ENCODE measurements at places on chromosomes 1 and 21. TPM values are rescaled to one million over a fixed set of nuclear protein-coding genes. Genes with fewer than 3 reads are reported as not detected.

PIGR gene
- not detected for total RNA-seq

FAM89A gene
- 11.2 TPM for total RNA-seq

CA6 gene
- 0.78 TPM for total RNA-seq

SEC22B gene
- total RNA-seq: 23.7 TPM

CFAP45 gene
- 0.78 TPM for total RNA-seq

MYOG gene
- not detected for total RNA-seq

ANXA9 gene
- total RNA-seq: 0.30 TPM

TMEM269 gene
- 2.8 TPM for total RNA-seq

KLHL17 gene
- total RNA-seq: 17.4 TPM

DNA sequence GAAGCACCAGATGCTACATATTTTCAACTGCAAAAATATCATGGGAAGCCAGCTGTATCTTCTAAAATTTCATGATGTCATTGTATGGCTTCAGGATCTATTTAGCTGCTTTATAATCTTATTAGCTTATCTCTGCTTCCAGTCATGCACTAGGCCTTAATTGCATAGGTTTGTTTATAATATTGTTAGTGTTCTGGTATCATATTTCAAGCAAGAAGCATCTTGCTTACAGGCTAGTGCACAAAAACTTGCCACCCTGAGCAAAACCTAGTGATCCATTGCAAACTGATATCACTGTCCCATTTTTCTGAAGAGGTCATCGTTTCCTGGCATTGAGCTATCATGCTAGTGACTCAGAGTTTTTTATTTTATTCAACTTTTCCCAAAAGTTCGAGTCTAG is 15.7 kb upstream of the NRIP1 start:
- no peak for ATAC-seq

- no peak for ATAC-seq
Observed at GRCh38 chr1:112320058-112320457, 76.0 kb upstream of the CTTNBP2NL start.

- ATAC-seq: no peak
Observed at GRCh38 chr21:32214654-32215305, 64.1 kb downstream of the MIS18A start.

DNA sequence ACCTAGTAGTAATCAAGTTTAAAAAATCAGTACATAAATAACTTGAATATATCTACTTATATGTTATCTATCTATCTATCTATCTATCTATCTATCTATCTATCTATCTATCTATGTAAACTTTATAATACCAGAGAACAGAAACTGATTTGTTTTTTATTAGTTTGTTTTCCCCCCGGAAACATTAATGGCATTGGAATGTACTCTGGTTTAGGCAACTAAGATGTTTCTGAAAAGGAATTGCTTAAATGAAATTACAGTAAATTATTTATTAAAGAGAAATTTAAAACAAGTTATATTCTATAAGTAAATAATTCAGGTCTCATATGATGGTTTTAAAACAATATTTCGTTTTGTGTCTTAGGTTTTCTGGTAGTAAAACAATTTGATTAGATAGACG is 681.0 kb upstream of the ADAMTS5 start:
- ATAC-seq: no peak

DNA sequence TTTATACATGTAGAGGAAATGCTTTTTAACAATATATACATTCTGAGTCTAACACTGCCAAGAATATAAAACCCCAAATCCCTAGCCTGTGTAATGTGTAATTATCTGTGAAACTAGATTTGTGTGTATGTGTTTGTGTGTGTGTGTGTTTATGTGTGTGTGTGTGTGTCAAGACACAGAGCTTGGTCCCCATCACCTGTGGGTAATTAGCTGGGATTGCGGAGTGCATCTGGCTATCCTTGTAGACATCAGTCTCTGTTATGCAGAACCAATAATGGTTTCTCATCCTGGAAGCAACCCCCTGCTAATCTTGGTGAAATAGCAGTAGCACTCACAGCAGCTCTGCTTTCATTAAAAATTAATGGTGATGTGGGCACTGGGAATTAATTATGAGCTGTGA is 26.3 kb upstream of the ST6GALNAC3 start:
- no peak for ATAC-seq

DNA sequence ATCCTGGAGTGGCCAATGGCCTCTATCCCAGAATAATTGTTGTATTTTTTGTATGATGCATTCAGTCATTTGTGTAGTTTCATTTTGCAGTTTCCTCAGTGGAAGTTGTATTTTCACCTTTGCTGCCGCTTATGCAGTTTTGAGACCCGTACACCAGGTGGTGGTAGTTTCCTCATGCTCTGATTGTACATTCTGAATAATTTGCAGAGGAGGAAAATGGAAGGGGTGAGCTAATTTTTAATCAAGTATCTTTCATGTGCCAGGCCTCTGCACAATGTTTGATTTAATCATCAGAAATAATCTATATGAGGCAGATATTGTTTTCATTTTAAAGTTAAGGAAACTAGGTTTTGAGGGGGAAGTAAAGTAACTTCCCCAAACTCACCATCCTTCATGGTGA is 29.5 kb downstream of the HLX start:
- ATAC-seq: no peak

DNA sequence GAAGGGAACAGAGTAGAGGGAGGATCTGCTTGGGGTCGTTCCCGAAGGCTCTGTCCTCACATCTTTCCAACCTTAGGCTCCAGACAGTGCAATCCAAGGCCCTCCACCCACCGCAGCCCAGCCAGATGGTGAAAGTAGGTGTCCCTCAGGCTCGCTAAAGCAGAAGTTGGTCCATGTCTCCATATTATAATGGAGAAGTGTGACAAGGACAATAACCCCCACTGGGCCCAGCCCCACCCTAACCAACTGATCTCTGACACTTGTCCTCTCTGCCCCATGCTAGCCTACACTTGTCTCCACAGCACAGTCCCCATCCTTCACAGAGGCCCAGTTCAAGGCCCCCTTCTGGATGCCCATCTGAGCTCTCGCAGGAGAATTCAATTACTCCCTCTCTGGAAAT is 48.7 kb downstream of the DMAP1 start:
- no peak for ATAC-seq

GRCh38 chr1:110877364-110877763 is 4.4 kb downstream of the CD53 start:
- ATAC-seq: no peak

DNA sequence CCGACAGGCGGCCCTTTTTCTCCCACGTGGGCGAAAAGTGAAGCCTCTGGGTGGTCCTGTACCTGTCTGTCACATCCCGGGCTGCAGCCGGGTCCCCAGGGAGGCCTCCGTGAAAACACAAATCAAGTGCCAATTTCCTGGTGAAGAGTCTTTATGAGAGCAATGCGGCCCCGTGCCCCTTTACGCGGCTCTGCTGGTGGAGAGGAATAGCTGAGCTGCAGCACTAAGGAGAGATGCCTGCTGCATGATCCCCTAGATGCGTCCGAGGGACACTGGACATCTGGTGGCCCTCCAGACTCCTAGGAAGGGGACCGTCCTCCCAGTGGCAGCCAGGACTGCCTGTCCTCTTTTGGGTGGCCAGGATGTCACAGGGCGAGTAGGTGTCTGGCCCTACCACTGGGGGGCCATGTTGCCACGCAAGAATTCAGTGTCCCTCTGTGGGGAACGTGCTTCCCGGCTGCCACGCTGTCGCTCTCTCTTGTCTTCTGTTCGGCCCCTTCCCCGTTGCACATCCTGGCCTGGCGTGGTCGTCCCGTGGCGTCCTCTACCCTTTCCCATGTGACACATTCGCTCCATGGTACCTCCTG is 38.7 kb downstream of the COL18A1 start:
- no peak for ATAC-seq

- ATAC-seq: no peak
Observed at GRCh38 chr1:108089477-108089876, 110.7 kb downstream of the SLC25A24 start.

GRCh38 chr1:68291688-68292384 is 59.5 kb upstream of the WLS start:
- no peak for ATAC-seq

DNA sequence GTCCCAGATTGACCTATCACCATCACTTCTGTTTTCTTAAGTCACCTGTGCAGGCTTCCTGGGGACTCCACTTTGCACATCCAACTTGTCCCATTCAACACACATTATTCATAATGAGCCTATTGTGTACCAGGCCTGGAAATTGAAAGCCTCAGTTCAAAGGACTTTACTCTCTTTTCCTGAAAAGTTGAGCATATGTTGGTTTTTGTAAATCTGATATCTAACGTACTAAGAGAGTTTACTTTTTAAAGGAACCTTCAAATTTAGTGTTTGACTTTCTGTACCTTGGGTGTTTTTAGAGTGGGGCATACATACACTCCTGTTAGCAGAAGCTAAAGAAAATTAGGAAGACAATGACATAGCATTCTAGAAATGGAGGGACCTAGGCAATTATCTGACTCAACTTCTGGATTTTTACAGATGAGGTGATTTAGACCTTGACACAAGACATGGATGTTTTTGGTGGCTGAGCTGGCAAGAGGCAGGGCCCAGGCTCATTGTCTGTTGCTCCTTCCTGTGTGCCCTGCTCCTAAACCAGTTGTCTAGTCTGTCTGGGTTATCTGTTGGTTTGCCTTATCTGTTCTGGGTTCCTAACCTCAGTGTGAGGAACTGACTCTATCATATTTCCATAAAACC is 336.5 kb downstream of the RPS6KC1 start:
- ATAC-seq: no peak

DNA sequence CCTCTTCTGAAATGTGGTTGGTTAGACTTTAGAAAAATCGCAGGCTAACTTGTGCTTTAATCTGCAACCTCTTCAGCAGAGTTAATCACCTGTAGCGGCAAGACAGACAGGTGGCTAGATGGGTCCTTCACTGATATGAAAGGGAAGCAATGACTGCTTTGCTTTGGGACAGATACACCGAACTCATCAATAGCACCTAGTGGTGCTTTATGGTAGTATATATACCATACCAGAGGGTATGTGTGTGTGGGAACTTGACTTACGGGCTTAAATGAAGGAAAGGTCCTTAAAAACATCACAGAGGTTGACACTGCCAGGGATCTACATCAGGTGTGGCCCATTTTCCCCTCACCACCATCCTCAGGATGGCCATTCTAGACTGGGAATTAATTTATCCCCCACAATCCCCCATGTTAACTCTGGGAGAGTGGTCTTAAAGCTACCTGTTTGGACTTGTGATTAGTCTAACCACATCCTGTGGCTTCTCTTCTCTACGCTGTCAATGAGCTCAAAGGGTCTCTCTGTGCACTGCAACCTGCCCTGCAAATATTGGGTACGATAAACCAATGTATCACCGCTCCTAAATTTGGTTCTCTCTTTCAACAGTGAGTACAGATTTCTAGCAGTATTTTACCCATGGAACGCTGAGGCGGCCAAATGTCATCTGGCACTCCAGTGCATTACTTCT is 162.7 kb downstream of the SIPA1L2 start:
- no peak for ATAC-seq

DNA sequence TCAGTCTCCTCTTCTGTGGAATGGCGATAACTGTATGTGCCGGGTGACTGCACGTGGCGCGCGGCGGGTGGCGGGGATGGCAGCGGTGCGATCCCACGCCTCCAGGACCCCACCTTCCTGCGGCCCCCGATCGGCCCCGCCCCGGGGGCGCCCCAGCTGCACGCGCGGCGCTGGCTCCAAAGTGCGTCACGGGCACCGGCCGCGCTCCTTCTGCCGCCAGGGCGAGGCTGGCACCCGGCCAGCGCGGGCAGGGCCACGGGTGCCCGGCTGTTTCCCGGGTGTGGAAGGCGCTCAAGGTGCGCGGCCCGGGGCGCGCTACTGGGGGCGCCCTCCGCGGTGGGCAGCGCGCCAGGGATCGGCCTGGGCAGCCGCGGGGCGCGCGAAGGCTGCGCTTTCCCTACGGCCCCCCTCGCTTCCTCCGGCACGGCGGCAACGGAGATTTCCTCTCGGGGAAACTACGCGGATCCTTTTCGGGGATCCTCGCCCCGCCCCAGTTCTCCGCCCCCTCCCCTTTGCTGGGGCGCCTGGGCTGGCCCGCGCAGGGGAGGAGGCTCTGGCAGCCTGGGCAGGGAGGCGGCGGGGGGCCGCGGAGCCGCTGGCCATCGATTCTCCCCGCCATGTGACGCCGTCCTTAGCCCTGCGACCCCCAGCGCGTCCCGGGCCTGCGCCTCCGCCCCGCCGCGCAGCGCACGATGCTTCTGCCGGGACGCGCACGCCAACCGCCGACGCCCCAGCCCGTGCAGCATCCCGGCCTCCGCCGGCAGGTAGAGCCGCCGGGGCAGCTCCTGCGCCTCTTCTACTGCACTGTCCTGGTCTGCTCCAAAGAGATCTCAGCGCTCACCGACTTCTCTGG is at the start of gene EVA1C:
TSS of gene EVA1C (plus strand) at position 545 of the 853 bp plus-strand sequence. CDS start at position 693, 148 bp downstream.
- ATAC-seq: peak; percentile 69

DNA sequence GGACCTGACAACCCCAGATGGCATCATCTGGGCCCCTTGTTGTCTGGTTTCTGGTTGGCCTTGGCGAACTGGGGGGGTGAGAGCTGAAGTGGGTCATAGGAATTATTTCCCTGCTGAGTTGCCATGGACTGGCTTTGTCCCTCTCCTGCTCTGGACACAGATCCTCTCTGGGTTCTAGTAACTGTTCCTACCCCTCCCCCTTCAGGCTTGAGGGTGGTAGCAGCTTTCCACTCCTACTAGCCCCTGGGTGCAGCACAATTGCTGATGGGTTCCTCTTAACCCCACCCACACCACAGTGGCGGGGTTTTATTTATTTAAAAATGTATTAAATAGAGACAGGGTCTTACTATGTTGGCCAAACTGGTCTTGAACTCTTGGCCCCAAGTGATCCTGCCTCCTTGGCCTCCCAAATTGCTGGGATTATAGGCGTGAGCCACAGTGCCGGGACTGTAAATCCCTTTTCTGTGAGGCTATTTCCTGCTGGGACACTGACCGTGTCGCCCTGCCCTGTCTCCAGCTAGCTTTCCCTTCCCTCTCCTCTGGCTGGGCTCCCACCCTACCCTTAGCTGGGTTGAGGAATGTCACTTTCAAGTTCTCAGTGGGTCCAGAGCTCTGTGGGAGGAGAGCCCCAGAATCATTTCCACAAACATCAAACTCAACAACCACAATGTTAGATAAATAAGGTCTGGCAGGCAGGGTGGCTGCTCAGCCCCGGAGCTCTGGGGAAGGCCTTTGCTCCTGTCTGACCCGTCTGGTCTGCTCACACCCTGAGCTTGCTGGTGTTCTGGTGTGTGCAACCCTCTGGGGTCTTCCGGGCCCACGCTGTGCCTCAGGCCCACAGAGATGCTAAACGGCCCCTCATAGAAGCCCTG is 112.7 kb upstream of the WNT4 start:
- no peak for ATAC-seq

DNA sequence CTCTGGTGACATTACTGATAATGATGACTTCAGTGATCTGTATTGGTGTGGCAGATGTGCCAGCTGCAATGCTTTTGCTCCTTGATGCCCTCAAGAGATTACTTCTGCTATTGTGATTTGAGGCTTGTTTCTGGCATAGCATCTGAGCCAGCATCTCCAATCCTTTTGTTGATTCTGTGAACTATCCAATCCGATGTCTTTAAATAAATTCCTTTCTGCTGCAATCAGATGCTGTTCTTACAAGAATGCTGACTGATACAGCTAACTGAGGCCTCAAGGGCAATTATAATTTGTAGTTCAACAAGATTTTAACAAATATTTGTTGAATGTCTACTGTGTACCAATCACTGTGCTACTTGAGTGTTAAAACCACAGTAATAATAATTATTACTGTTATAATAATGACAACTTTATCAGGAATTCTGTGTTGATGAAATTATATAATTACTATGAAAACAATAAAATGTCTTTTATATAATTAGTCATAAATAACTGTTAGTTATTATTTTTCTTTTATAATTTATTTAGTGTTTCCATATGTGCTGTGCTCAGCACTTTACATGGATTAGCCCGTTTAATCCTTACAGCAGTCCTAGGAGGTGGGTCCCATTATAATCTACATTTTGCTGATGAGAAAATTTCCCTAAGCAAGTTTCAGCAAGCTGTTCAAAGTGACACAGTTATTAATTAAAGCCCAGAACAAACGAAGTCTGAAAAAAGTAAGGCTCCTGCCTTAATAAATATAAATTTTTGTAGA is 308.2 kb downstream of the BRINP3 start:
- ATAC-seq: no peak

All from activated T-helper 17 cell treated with anti-CD3 and anti-CD28 coated beads, Interleukin-2, amount 50 U/mL, for 72 hours (primary cell).